Lower lobe of right lung (tissue), 2 donors: ENCODE measurements at places on chromosomes 2 and 18. TPM values are rescaled to one million over a fixed set of nuclear protein-coding genes. Genes with fewer than 3 reads are reported as not detected.

SRD5A2 gene
- total RNA-seq: 1.2 TPM

SPATA3 gene
- total RNA-seq: not detected

ANKRD62 gene
- total RNA-seq: 0.27 TPM

GRCh38 chr2:235116885-235117492, 165.2 kb downstream of the SH3BP4 start:
- peaks cover 7% of the 10 kb centered on the region for H3K27me3 ChIP-seq
- no peak for DNase-seq
- no peaks in the 10 kb centered on the region for H3K4me1 ChIP-seq
- H3K27ac ChIP-seq: no peak overlapping the region
- H3K4me3 ChIP-seq: no peak overlapping the region

GCG gene
- not detected for total RNA-seq

DNA sequence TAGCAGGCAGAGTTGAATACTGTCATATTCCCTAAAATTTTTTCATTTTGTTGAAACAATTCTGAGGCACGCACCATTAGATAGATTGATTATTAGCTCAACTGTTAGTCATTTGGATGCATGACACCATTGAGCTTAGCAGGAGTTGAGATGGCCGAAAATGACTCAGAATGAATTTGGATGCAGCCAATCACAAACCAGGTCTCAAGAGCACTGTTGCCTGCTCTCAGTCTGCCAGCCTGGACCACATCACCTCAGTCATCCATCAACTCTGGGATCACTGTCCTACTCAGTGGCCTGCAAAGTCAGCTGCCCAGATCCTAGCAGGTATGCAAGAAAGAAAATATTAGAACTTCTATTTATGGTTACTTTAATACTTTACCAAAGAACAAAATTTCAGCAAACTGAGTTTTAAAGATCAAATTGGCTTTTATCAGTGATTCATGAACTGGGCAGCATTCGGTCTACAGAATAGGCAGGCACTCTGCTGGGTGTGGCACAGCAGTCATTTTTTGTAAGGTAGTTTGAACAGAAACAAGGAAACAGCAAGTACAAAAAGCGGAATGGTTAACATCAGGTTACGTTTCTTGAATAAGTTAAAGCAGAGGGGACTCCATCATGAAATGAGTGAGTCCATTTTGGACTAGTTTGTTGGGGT, 152.7 kb upstream of the ARHGAP28 start:
- H3K4me3 ChIP-seq: no peak overlapping the region
- H3K4me1 ChIP-seq: no peaks in the 10 kb centered on the region
- no peak for DNase-seq
- no peak overlapping the region for H3K27ac ChIP-seq
- H3K36me3 ChIP-seq: no peaks in the 10 kb centered on the region
